ENCODE measurements at places on chromosomes 1 and 21.

DNA sequence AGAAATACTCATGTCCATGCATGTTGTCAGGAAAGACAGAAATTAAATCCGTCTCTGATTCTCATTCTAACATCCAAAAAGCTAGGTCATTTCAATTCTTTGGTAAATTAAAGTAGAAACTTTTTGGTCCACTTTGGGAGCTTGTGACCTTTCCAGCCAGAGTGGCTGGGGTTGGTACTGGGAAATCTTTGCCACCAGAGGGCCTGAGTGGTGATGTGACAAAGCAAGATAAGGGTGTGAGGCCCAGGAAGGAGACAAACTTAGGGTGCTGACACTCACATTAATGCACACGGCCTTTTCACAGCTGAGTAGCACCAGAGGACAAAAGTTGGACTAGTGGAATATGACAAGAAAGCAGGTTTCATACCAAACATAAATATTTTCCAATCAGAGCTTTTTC lies 144.3 kb downstream of the DNM3 start:
- no peak for DNase-seq

DNA sequence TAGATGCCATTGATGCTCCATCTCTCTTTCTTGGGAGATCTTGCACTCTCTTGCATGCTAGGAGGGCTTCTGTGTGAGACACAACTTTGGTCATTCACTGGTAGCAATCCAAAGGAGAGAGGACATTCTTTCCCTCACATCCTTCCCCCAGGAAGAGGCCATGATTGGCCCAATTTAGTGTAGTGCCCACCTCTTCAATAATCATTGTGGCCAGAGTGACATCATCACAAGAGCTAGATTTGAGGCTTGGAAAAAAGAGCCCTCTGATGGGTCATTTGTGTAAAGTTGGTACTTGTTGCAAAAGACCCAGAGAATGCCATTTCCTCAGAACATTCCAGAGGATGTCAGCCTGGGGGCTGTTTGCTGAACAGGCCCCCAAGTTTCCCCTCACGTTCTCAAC lies 30.2 kb downstream of the S100A6 start:
- DNase-seq, result no peak

- DNase-seq, result no peak
Observed at GRCh38 chr1:200319148-200319547, 90.7 kb downstream of the ZNF281 start.

DNA sequence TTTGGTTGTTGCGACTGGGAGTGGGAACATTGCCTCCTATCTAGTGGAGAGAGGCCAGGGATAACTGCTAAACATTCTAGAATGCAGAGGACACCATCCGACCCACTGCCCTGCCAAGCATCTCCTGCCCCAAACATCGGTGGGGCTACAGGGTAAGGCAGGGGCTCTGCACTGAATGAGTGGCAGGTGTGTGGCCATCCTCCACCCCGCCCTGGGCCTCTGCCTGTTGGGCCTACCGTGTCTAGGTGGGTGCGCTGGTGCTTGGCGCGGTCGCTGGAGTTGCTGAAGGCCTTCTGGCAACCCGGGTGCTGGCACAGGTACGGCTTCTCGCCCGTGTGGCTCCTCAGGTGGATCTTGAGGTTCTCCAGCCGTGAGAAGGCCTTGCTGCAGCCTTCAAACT lies 70.4 kb downstream of the DMRTB1 start:
- DNase-seq, result no peak

DNA sequence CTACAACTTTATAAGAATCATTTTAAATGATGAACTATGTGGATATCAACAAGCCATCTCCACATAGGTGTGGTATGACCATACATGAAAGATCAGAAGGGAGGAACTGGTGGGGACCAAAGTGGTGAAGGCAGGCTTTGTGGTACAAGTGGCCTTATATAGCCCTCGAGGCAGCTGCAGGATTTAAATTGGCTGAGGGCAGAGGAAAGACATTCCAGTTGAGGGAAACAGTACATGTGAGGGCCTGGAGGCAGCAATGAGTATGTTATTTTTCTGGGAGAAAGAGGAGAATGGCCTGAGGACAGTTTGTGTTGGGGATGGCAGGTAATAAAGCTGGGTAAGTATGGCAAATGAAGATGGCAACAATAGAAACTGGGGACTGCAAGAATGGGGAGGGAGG lies 17.1 kb downstream of the OSCP1 start:
- no peak for DNase-seq

GRCh38 chr1:93537924-93538323 lies 90.0 kb downstream of the FNBP1L start:
- DNase-seq, result no peak

DNA sequence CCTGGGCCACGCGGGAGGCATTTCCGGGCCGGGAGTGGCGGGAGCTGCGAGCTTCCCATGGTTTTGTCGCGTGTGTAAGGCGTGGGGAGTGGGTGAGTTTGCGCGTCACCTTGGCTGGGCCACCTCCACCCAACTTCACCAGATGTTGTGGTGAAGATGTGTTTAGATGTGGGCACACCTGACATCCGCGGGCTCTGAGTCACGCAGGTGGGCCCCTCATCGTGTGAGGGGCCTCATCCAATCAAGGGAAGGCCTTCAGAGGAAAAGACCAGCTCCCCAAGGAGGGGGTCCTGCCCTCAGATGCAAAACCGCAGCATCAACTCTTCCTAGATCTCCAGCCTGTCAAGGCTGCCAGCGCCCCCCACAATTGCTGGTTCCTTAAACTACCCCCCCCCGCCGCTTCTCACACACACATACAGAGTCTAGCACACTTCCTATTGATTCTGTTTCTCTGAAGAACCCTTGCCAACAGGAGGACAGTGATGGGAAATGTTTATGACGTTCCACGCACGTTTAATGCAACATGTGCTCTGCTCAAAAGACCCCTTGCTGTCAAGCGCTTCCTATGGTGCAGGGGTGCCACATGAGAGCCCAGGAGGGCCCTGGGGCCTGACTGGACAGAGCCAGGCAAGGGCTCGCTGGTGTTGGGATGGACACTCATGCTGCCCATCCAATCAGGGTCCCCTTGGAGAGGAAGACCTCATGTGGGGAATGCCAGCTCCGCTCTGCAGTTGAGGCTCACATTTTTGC lies 11.9 kb downstream of the ACTRT2 start:
- peak; percentile 50 for DNase-seq

DNA sequence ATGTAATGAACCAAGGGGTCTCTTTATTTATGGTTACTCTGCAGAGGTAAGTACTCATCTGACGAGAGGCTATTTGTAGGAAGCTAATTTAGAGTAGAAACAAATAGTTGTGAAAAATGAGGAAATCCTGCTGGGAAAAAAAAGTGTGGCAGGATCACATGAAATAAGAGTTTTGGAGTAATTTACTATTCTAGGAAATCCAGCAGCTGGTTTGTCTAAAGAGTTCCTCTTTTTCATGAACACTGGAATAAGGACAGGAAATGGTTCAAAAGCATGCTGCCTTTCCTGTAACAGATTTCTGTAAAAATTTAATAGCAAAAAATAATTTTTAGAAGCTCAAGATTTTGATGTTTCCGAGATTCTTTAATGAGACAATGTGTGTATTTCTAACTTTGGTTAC lies 177.3 kb downstream of the CHRM3 start:
- DNase-seq, result no peak

DNA sequence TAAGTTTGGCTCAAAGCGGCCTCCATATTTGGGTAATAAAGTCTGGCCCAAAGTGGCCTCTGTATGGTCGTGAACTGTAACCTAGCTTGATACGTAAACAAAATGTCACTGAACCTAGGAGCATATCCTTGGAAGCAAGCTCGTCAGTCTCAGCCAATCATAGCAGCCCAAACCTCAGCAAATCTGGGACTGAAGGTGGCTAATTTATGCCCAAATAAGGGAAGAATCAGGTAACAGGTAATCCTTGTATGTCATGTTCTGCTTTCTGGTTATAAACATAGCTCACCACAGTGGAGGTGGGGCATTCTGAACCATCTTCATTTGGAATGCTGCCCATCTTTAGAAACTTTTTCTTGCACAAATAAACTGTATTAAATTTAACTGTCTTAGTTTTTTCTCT lies 281.1 kb downstream of the TTLL7 start:
- DNase-seq, result no peak

GRCh38 chr1:145714524-145715111 lies 4.7 kb upstream of the CD160 start:
- no peak for DNase-seq

DNA sequence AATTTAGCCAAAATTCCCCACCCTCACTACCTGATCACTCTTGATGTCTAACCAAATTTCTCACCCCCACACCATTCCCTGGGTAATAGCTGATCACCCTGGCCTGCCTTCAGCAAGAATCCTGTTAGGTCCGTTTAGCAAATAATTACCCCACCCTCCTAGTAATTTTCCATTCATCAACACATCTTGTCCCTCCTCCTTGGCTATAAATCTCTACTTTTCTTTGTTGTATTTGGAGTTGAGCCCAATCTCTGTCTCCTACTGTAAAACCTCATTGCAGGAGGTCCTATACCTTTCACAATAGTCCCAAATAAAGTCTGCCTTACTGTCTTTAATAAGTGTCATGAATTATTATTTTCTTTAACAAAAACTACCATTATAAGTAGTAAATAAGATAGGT lies 6.9 kb upstream of the PRKAA2 start:
- DNase-seq, result no peak

GRCh38 chr1:248404024-248404423 lies 1.2 kb downstream of the OR2T1 start:
- DNase-seq, result no peak

GRCh38 chr1:61079898-61080336 lies 2.4 kb upstream of the NFIA start:
- no peak for DNase-seq

GRCh38 chr1:61011561-61012263 lies 70.6 kb upstream of the NFIA start:
- no peak for DNase-seq

- no peak for DNase-seq
Observed at GRCh38 chr1:156319664-156320063, 18.4 kb downstream of the CCT3 start.

DNA sequence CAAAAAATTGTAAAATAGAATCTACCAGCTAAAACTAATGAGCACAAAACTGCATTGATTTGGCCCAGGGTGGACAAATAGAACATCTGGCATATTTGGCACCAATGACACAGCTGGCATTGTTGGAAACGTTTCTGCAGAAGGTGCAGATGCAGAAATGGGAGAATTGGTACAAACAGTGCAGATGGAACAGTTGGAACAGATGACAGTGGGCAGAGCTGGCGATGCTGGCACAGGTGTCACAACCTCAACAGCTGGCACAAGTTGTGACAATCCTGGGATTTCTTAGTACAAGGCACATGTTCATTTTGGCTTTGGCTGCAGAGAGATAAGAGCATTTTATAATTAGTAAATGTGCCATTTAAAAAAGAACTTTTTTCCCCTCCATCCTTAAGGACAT lies 91.1 kb upstream of the ZBTB18 start:
- DNase-seq, result no peak

DNA sequence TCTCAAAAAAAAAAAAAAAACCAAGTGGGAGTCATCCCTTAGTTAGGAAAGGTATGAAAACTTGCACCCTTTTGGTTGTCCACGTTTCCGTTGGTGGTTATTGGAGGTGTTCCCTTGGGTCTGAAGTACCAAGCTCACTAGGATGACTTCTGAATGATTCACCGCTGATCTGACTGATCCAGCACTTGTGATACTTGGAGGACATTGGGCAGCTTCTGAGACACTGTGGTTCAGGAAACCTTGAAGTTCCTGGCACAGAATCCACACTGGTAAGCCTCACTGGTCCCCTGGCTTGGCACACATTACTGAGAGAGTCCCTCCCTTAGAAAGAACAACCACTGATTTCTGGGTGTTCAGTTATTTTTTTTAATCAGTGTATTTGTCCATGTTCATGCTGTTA lies 91.9 kb downstream of the RYR2 start:
- DNase-seq, result no peak

DNA sequence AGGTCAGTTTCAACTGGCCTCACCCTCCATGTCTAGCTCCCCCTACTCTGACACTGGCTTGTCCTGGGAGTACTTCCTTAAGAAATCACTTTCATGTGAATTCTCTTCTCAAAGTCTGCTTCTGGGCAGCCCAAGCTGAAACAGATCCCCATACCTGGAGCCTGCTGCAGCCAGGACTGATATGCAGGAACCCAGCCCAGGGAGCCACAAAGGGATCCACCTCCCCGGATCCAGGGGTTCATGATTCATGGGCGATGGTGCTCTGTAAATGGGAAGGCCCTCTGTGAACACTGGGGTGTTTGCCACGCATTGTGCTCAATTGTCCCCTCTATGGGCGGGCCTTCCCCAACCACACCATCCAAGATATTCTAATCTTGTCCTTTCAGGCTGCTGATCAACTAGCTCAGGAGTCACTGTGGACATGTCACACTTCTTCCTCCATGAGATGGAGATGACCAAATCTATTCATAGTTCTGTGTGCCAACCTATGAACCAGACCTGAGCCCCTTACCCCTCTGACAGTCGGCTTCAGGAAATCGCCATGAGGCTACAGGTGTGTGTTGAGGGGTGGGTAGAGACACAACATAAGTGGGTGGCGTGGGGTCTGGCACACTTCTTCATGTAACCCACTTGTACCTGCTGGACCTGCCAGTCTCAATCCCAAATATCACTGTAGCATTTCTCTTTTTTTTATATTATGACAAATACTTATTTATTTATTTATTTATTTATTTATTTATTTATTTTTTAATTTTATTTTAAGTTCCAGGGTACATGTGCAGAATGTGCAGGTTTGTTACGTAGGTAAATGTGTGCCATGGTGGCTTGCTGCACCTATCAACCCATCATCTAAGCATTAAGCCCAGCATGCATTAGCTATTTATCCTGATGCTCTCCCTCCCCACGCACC lies 41.8 kb downstream of the RUNX3 start:
- no peak for DNase-seq

- no peak for DNase-seq
Observed at GRCh38 chr1:212506666-212507065, 73.9 kb downstream of the NENF start.

GRCh38 chr1:55233145-55233777 lies 18.1 kb upstream of the USP24 start:
- DNase-seq, result no peak

DNA sequence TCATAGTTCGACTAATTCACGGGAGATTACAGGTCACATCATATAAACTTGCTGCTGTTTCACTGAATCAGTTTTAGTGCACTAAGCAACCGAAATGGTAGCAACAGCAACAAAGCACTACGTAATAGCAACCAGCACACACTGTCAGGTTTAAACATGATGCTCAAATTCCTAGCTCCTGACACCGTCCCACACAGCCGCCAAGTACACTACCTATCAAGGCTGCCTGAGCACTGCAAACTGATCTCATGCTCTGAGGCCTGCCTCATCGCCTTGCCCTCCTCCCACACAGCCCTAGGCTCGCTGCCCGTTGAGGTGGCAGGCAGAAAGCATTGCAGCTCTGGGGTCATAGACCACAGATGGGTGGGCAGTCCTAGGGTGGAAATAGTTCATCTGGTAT lies 12.4 kb downstream of the LAMC2 start:
- DNase-seq, result no peak

DNA sequence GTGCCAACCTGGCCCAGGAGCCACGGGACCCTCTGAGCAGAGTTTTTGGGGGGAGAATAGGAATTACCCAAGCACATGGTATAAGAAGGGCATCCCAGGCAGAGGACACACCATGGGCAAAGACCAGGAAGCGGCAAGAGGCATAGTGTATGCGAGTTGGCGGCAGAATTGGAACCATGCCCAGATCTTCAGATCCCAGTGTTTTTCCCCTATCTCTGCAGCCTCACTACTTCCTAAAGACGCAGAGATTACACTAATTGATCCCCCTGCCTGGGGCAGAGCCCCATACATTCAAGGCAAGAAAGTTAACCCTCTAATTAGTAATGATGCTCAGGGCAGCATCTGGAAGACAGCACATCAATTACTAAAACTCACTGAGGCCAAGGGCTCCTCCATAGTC lies 48.2 kb downstream of the SYT2 start:
- no peak for DNase-seq
